SK-MEL-5 (cell line): ENCODE measurements at places on chromosomes 13 and 19.

DNA sequence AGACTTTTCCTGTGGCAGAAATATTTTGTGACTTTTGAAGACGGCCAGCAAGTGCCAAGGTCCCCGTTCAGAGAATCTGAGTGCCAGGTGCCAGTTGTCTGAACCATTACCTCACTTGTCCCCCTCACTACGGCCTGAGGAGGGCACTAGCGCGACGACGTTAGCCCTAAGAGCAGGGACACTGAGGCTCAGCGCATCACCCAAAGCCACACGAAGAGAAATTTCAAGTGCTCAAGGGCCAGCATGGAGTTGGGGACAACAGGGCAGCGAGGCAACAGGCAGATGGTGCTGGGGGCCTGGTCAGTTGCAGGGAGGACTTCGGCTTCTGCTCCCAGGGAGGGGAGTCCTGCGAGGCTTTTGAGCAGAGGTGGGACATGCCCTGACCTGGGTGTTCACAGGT is 9.5 kb upstream of the TYK2 start:
- DNase-seq = no peak

DNA sequence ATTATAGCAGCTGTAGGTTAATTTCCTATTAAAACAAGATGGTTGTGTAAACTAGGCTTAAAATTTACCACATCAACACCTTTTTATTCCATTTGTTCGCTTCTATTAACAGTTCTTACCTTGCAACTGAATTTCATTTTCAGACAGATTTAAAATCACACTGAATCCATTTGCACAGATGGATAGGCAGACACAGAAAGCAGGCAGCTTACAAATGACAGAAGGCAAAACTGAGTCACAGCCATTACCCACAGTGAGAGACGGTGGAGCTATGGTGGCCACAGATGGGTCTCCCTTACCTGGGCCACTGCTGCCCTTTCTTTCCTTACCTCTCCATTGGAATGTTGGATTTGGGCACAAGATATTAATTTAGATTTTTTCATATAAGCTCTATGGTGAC is 1567.8 kb upstream of the SLC10A2 start:
- no peak for DNase-seq

GRCh38 chr19:48672994-48673393 is at the start of gene NTN5:
NTN5 (minus strand) TSS chr19:48673017; CDS start chr19:48670986, 2,031 bp downstream.
- DNase-seq = no peak

DNA sequence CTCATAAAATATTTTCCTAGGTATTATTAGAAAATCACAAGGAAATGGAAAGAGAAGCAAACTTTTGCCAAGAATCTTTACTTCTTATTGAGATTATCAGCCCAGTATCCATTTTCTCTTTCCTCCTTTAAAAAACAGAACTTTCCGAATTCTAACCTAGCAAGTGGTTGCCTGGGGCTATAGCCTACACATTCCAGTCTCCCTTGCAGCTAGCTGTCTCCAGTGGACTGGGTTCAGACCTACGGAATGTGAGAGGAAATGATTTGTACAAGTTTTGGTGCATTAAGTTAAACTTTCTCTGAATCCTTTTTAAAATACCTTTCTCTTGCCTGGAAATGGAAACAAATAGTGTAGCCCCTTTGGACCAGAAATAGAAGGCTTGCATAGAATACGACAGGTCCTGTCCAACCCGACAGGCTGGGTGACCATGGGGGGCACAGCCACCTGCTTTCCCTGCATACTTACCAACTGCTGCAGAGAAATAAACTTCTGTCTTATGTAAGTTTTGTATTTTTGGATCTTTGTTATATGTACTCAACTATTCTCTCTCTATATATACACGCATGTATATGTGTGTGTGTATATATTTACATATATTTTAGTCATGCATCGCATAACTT is 185.9 kb downstream of the NALCN start:
- DNase-seq = no peak
